ENCODE measurements at places on chromosomes 5 and 9.
A peak's percentile ranks its signal among the peaks of the same experiment; 100 is the strongest.

- no peak for DNase-seq
Observed at GRCh38 chr5:102628441-102629175, 126.5 kb upstream of the PAM start.

DNA sequence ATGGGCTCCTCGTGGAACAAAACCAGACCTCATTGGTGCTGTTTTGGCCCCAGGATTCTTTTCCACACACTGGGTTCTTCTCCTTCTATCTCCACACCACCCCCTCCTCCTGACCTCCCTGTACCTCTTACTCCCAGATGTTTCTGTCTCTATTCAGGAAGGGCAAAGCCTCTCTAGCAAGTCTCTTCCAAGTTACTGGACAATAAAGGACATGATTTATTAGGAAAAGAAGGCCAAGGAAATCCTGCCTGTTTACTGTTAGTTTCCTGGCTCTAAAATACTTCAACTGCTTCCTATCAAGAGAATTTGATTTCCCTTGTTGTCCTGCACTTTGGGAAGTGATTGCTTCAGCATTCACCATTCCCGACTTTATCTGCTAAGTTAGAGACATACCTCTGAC is 262.0 kb downstream of the SAXO1 start:
- DNase-seq = no peak

- DNase-seq = no peak
Observed at GRCh38 chr5:116025866-116026265, 6.4 kb upstream of the ARL14EPL start.

DNA sequence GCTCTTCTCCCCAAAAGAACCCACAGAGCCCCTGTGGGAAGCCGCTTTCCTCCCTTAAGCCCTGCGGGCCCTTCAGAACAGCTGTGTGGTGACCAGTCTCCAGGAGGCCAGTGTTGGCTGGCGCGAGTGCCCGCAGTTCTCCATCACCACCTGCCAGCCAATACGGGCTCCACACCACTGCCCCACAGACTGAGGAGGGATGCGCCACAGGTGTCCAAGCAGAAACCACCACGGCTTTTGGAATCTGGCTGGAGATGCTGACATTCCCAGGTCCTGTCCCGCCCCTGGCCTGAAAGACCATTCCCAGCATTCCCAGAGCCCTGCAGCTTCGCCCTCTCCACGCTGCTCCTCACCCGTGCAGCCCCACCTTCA is 12.8 kb downstream of the CCNI2 start:
- DNase-seq = no peak

DNA sequence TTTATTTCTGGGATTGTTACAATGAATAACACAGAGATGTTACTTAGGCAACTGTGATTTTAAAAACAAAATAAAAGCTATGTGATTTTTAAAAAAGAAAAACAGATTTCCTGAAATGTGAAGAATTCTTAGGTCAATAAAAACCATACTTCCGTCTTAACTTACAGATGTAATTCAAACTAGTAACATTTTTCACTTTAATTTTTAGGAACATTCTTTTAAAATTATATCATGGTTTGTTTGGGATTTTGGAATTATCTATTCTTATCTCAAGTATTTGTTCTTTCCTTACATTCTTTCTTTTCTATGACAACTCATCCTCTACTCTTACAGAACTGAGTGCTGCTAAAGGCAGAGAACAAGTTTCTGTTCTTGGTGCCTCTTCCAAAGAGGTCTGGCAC is 159.5 kb downstream of the RAPGEF6 start:
- DNase-seq = no peak

DNA sequence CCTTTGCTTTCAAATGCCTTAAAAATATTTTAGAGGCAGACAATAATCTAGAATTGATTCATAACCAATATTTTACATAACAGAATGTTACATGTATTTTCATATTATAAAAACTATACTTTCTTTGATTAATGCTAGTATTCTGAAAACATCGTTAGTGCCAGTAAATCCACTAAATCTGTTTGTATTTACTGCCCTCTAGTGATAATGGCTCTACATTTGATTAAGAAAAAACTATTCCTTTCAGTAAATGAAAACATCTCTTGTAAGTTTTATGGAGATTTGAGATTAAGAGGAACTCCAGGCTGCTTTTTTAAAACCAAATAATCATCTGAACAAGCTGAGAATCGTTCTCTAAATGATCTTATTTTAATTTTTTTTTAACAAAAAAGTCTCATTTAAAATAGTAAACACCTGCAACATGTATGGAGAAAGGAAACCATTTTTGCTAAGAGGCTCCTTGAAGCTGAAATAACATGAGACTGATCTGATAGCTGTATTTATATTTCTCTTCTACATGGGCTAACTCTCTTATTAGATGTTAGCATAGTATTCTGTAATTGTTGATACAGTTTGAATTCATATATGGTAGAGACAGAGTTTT is 424.7 kb downstream of the RAB3C start:
- DNase-seq = peak; percentile 2

DNA sequence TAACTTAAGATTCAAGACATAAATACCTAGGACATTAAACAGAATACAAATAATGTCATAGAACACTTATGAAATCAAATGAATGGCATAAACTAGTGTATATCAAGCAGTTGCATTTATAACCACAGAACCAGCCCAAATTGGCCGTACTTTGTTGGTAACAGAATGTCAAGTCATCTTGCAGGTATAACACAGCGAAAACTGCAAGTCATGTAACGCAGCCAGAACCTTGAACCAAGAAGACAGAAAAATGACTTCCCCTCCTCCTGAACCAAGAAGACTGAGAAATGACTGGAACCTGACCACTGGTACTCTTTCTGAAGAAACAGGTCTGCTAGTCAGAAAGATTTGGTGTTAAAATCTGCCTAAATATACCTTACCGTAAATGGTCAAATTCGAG is 38.9 kb downstream of the ANKRD31 start:
- no peak for DNase-seq

DNA sequence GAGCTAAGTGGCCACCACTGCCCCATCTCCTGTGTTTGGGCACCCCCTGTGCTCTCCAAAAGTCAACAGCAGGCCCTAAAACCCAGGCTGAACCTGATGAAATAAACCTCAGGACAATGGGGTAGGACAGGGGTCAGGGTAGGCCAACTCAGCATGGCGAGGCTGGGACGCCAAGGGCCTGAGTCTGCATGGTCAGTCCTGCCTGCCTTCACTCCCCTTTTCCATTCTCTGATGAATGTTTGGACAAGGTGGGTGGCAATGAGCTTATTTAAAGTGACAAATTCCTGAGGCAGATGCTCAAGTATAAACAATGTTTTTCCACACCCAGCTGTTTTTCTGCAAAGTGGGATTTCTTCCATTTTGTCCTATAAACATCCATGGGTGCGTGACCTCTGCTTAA is 47.2 kb upstream of the CXCL14 start:
- DNase-seq = no peak

DNA sequence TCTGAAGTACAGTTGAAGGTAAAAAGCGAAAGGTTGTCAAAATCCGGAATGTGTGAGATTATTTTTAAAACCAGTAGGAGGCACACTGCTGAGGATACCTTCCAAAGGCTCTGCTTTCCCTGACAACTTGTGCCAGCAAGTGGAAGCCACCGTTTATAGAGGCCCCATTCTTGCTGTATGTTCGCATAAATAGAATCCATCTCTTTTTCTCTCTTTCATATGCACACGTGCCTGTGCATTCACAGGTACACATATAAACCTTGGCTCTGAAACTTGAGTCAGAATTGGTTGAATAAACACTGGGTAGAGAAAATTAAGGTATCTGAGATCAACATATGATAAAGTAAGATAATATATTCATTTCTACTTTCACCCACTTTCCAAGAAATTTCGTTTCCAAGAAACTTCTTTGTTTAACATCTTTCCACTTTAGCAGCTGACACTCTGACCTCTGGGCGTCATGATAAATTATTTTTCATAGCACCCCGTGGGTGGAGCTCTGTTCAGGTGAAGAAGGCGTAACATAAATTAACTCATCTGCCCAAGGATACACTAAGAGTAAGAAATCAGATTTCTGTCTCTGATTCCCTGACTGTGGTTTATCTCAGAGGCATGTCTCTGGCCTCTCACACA is 63.7 kb upstream of the RICTOR start:
- no peak for DNase-seq

DNA sequence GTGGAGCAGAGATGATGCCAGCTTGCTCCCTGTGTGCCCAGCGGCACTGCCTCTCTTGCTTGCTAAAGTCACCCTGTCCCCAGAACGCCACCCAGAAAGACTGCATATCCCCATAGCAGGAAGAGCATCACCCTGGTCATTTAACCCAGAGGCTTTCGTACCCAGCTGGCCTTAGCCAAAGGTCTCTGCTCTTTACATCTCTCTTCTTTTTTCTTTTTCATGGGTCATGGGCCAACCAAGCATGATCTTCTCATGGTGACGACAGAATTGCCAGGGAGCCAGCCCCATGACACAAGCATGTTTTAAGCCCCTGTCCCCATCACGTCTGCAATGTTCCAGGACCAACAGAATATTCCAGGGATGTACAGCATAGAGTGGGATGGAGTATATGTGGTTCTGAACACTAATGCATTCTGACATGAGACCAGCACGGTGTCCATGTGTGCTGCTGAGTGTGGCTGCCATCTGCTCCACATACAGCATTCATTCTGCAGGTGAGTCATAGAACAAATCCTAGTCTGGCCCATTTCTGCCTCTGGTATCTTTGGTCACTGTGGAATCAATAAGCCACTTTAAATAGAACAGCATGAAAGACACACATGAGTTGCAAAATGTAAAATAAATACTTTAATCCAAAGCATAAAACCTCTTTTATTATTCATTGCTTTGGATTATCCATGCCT is 203.0 kb downstream of the MED10 start:
- DNase-seq = no peak

DNA sequence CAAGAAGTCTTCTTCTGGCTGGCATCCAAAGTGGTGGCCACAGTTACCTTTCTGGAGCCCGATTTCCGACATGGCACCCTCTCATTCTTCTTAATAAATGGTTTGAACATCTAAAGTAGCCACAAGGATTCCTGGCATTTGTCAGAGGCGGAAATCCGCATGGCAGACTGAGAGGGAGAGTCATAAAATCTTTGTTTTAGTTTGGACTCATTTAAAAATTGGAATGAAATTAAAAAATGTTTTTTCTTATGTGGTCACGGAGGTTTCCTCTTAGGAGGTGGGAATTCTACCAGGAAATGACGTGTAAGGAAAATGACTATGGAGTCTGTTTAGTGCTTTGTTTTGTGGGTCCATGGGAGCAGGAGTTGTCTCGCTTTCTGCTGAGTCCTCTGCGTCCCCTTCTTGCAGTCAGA is 133.0 kb upstream of the PTCH1 start:
- DNase-seq = no peak

DNA sequence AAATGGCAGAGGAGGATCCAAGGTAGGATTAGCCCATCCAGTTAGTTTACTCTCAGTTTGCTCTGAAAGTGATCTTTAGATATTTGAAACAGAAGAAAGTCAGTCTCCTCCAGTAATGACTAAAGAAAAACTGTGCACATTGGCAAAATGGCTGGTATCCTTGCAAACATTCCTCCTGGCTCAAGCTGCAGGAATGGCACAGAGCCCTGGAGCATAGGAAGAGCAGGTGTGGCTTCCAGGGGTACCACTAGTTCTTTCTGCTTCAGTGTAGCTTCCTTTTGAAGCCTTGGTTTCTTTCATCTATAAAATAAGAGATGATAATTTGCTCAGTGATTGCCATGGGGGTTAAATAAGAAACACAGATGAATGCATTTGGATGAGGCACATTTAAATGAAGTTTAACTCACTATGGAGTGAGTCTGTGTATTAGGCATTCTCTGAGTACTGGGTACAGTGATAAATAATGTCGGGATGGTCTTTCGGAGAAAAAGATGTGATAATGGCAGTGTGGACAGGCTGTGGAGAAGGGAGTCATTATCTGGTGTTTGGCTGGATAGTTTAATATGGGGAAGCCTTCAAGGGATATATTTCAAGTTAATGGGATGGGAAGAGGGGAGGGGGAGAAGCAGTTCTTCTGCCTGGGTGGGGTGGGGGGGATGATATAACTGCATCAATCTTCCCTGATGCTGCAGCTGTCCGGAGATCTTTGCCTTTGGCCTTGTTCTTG is 217.3 kb upstream of the KLF4 start:
- no peak for DNase-seq

- DNase-seq = no peak
Observed at GRCh38 chr5:123105864-123106263, 16.8 kb downstream of the PRDM6 start.

- no peak for DNase-seq
Observed at GRCh38 chr5:1998716-1999317, 116.1 kb upstream of the IRX4 start.

DNA sequence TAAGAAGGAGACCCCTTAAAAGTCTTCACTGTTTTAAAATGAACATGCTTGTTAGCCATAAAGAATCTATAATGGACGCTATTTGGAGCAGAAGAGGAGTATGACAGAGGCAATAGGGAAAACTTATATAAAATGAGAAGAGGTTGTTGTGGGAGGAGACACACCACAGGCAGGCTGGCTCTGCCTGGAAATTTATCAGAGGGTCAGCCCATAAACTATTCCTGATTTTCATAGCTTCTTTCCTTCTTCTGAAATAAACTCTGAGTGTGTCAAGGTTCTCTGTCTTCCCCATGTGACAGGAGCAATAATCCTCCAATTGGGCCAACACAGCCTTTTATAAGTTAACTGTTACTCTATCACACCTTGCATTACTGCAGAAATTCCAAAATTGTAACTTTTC is 19.6 kb upstream of the RUSC2 start:
- no peak for DNase-seq

DNA sequence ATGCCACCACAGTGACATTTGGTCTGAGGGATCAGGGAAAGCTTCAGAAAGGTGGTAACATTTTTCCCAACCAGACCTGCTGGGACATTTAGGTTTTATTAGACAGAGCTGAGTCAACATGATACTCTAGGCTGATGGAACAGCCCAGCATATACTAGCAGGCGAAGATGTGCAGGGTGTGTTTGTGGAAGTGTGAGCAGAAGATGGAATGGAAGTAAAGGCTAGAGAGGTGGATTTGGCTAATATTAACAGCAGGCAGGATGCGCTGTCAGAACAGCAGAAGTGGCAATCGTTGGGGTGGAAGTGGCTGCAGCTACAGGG is 340.6 kb downstream of the ASTN2 start:
- DNase-seq = no peak

DNA sequence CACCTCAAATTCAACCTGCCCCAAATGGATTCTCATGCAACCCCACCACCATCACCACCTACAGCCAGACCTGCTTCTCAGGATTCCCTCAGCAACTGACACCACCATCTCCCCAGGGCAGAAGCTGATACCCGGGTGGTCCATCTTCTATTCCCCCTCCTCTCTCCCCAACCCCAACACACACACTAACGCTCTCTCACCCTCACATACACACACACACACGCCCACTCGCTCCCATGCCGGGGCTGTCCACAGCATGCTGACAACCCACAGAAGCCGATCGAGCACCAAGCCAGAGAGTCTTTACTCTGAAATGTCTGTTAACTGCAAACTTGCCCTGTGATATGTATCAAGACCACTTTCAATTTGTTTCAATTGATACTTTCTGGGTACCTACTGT is 28.4 kb downstream of the B4GALT1 start:
- DNase-seq = no peak

DNA sequence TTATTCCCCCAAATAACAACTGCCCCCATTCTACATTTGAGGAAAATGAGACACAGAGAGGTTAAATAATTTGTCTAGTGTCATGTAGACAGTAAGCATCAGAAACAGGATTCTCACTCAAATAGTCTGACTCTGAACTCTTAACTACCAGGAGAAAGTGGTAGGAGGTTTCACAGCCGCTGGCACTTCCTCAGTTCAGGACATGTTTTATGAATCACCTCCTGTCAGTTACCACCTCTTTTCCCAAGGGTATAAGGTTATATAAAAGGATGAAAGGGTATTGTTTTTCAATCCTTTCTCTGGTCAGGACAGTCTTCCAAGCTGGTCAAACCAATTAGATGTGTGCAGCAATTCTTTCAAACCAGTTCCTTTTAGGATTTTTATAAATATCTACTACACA is 52.1 kb downstream of the TSSK1B start:
- DNase-seq = no peak

Measured in NCI-H1092 (cell line).